Fibroblast of the conjunctiva (primary cell): ENCODE measurements at places on chromosomes 7 and 10.

DNA sequence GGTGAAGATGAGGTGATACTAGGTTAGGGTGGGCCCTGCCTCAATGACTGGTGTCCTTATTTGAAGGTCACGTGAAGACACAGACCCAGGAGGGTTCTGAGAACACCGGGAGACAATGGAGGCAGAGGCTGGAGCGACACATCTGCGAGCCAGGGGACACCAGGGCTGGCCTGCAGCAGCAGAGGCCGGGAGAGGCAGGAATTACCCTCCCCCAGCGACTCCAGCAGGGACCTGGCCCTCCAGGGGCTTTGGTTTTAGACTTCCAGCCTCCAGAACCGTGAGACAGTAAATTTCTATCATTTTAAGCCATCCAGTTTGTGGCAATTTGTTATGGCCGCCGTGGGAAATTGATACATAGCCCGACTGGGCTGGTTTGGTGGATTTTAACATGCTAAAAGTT, 152.2 kb downstream of the DNAJB6 start:
- no peak for DNase-seq

DNA sequence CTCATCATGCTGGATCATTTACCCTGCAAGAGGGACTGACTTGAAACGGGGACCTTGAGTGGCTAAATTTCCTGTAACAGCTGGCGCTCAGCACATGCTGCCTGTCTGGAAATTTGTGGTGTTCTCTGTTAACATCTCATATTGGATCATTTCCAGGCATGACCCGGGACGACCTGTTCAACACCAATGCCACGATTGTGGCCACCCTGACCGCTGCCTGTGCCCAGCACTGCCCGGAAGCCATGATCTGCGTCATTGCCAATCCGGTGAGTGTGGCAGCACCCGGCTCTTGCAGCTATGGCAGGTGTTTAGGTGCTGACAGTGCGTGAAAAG, 9.9 kb downstream of the MDH2 start:
- DNase-seq: no peak

- DNase-seq: no peak
These were observed 96.4 kb upstream of the MDFIC start for GRCh38 chr7:114825423-114825951.

GRCh38 chr10:58517491-58518355, 5.1 kb downstream of the BICC1 start:
- DNase-seq: no peak

DNA sequence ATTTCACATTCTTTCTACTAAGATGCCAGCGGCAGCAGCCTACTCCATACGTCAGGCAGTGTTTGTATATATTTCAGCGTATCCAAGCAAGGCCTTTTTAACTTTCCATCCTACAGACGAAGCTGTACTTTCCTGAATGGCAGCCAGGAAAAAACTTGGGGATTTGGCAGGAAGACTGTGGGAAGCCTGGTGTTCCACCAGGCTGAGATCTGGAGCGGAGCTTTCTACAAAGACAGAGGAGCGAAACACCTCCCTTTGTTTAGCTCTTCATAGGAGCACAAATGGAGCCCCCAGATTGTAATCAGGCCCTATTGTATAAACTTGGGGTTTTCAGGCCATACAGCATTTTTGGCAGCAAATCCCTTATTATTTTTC, 143.8 kb downstream of the TES start:
- peak; percentile 78 for DNase-seq

- no peak for DNase-seq
These were observed 86.6 kb downstream of the ABLIM1 start for GRCh38 chr10:114571316-114571999.
